ENCODE measurements at places on chromosomes 7 and 10. TPM values are rescaled to one million over a fixed set of nuclear protein-coding genes. Genes with fewer than 3 reads are reported as not detected.

The RNF32 gene
- total RNA-seq, result 1.2 TPM

The IMMP2L gene
- total RNA-seq, result 22.6 TPM

The C10orf53 gene
- under 0.01 TPM for total RNA-seq

The CHRM2 gene
- total RNA-seq, result 2.2 TPM

The HECW1 gene
- total RNA-seq, result 0.62 TPM

The KCP gene
- total RNA-seq, result 0.55 TPM

The CDK14 gene
- 49.6 TPM for total RNA-seq

The ABCC2 gene
- 0.75 TPM for total RNA-seq

The SNX13 gene
- 60.5 TPM for total RNA-seq

The PLEKHS1 gene
- total RNA-seq, result not detected
